ENCODE measurements at places on chromosomes 1 and 21.
A peak's percentile ranks its signal among the peaks of the same experiment; 100 is the strongest.

- DNase-seq: no peak
Measured at GRCh38 chr1:205068457-205069040, 15.7 kb downstream of the TMEM81 start.

- DNase-seq: peak; percentile 69
Measured at GRCh38 chr1:151189637-151190445, at the start of gene VPS72. TSS of gene VPS72 (minus strand) at chr1:151190197. CDS start at chr1:151190121, 76 bp downstream.

DNA sequence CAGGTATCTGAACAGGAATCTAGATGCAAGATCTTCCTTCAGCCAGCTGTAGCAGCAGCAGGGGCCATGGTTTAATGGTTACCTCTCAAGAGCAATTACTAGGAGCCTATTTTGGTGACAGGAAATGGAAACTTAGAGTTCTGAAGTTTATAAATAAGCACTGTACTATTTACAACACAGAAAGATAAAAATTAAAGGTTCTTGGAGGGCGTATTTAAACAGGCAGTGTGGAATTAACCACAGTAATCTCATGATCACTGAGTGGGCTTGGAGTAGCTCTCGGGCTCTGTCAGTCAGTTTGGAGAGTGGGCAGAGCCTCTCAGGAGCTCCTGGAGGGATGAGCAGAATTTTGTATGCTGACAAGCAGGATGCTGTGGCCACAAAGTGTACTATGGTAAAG lies 10.2 kb upstream of the FCRL5 start:
- DNase-seq: no peak

GRCh38 chr1:21234779-21235178 lies 55.5 kb downstream of the ECE1 start:
- DNase-seq: no peak

- no peak for DNase-seq
Measured at GRCh38 chr1:8219530-8219929, 98.4 kb upstream of the SLC45A1 start.

- DNase-seq: no peak
Measured at GRCh38 chr1:198068285-198068684, 88.5 kb upstream of the NEK7 start.

DNA sequence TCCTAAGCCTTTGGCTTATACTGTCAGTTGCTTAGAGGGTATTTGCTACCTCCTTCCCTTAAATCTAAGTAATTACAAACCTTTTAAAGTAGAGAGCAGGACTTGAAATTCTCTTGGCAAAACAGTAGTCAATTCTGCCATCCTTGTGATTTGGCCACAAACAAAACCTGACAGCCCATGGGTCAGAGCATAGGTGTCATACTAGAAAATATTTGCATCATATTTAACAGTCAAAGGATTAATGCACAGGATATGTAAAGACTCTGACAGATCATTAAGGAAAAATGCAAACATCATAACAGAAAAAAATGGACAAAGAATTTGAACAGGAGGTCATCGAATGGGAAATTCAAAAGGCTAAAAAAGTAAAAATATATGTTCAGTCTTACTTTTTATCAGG lies 50.5 kb downstream of the ZFYVE9 start:
- no peak for DNase-seq

GRCh38 chr1:156123356-156124196 lies 9.1 kb downstream of the LMNA start:
- DNase-seq: no peak

DNA sequence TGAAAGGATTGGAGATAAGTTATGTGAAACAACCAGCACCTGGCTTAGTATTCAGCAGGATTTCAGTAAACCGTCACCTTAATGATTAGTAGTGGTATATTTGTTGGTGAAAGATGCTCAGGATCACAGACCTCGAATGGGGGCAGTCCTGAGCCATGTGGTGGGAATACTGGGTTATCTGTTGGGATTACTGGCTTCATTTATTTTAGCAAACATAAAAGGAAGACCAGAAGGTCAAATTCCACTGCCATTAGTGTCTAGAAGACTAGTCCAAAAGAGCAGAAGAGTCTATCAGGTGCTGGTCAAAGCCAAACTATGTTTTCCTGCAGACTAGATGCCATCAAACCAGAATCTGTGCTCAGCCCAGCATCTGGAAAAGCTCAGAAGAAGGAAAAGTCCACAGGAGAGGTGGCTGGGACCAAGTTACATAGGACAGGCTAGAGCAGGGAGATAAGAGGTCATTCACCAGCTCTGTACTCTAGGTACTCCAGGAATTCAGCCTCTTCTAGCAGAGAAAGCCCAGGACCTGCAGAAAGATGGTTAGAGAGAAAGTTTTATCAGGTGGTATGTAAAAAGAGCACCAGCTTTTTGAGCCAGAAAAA lies 343.4 kb downstream of the PLPP3 start:
- DNase-seq: no peak

DNA sequence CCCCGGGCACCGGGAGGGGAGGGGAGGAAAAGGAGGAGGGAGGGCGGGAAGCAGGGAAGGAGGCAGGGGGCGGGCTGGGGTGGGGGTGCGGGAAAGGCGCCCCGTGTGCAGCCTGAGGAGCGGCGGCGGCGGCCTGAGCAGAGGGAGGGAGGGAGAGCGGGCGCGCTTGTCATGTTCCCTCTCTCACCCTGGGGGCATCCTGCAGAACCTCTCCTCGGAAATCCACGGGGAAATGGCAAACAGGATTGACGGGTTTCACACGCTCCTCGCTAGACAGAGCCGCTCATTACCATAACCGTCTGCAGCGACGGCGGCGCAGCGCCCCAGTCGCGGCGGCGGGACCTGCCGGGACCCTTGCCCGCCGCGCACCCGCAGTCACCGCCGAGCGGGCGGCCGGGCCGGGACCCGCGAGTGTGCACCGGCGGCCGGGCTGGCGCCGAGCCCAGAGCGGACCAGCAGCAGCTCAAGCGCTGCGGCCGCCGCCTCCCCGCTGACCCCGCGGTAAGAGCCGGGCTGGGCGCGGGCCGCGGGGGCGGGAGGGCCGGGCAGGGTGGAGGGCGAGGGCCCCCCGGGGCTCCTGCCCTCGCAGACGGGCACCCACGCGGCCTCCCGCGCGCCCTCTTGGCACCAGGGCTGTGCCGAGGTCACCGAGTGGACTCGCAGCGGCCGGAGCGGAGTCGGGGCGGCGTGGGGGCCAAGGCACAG lies at the start of gene SERTAD4:
Gene SERTAD4 (plus strand): TSS at position 286 of the 705 bp plus-strand sequence. CDS start 5,165 bp downstream, outside the sequence.
- no peak for DNase-seq

- no peak for DNase-seq
Measured at GRCh38 chr1:9066945-9067807, 2.3 kb downstream of the SLC2A5 start.

- DNase-seq: no peak
Measured at GRCh38 chr1:152034654-152035538, 1.9 kb downstream of the S100A11 start.

GRCh38 chr1:106747232-106747631 lies 309.2 kb upstream of the PRMT6 start:
- no peak for DNase-seq

GRCh38 chr1:90708826-90709225 lies 8.3 kb downstream of the BARHL2 start:
- DNase-seq: no peak

GRCh38 chr1:203215573-203215972 lies 13.9 kb downstream of the CHIT1 start:
- no peak for DNase-seq

- no peak for DNase-seq
Measured at GRCh38 chr21:41167348-41168342, at the start of gene BACE2. TSS of gene BACE2 (plus strand) at chr21:41168160. CDS start at chr21:41168264, 104 bp downstream.

DNA sequence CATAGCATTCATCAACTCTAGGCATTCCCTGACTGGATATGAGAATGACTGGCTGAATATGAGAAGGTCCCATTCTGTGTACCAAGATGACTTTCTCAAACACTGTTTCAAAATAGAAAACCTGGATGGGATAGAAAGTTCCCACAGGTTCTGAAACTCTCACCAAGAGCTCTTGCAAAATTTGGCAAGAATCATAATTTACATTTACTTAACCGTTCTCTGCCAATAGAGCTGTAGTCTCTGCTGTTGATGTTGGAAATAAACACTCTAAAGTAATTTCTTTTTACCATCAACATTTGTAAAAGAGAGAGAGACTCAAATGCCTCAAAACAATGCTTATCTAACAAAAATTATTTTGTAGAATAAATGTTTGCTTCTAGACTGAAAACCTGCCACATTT lies 221.1 kb downstream of the LMO4 start:
- DNase-seq: no peak

- no peak for DNase-seq
Measured at GRCh38 chr1:25197235-25197975, 34.9 kb downstream of the SYF2 start.

GRCh38 chr1:247500865-247501264 lies 35.4 kb downstream of the OR2C3 start:
- DNase-seq: no peak

GRCh38 chr1:5814046-5814619 lies 178.1 kb downstream of the NPHP4 start:
- DNase-seq: no peak

DNA sequence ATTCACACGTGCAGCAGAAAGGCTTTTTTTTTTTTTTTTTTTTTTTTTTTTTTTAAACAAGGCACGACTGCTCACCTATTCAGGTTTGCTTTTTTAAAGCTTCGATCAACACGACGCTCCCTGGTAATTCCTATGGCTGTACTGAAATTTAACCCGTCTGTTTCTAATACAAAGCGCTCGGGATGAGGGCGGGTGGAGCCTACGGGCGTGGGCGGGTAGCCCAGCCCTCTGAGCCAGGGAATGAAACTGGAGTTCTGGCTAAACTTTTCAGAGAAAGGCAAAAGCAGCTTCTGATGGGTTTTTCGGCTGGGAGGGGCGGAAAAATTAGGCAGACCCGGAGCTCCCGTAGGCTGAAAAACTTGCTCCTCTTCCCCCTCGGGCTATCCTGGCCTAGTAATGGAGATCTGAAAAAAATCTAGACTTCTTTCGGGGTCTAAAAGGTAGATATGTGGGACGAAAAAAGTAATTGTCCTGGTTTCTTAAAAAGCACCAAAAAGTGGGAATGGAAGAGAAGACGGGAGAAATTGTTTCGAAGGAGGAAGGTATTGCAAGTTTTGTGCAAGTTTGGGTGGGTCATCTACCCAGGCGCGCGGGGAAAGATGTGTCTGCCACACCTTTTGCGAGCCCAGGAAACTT lies 7.4 kb downstream of the NR5A2 start:
- DNase-seq: no peak

Measured in GM12864 (cell line).